Stimulated activated CD8-positive, alpha-beta memory T cell treated with anti-CD3 and anti-CD28 coated beads, Interleukin-4, amount 100 ng/mL, for 1 hour (primary cell): ENCODE measurements at places on chromosomes 2 and 18.

DNA sequence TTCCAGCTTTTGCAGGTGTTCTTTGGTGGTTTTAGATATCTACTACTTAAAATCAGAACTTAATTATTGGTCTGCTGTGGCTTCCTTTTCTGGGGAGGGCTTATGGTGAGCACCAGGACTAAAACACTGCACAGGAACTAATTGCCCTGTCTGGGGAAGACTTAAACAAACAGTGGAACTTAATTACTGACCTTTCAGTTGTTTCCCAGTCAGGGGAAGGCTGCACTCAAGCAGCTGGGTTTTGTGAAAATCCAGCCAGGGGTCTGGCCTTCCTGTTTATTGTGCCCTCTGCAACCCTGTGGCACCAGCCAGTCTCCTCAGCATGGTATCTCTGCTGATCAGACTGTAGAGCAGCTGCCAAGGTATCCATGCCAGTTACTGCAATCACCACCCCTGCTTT is 398.2 kb downstream of the ADCYAP1 start:
- DNase-seq, result no peak

DNA sequence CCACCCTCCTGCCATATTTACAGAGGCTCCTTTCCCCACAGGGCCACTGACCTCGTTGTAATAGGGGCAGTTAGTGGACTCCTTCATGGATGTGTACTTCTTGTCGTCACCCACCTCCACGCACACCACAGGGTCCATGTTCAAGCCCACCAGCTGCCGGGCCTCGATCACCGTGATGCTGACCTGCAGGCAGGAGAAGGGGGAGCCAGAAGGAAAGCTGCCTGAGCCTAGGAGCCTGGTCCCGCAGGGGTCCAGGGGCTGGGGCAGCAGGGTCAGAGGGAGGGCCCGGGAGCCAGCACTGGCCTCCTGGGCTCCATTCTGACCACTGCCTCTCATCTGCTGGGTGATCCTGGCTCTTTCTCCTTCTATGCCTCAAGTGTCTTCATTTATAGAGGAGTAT is 17.0 kb upstream of the OTOF start:
- no peak for DNase-seq

DNA sequence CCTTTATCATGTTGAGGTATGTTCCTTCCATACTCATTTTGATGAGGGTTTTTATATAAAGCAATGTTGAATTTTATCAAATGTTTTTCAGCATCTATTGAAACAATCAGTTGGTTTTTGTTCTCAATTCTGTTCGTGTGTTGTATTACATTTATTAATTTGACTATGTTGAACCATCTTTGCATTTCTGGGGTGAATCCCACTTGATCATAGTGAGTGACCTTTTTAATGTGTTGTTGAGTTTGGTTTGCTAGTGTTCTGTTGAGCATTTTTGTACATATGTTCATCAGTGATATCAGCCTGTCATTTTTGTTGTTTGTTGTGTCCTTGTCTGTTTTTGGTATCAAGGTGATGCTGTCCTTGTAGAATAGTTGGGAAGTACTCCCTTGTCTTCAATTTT is 110.9 kb downstream of the MYO3B start:
- DNase-seq, result no peak

DNA sequence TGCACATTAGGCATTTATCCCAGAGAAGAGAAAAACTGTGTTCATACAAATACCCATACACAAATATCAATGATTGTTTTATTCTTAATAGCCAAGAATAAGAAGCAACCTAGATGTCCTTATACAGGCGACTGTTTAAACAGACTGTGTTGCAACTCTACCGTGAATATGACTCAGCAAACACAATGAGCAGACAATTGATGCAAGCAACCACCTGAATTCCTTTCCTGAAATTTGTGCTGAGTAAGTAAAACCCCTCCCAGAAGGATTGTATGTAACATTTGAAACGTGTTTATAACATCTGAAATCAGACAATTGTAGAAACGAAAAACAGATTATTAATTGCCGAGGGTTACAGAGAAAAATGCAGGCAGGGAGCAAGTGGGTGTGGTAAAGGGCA is 621.9 kb upstream of the SOX11 start:
- DNase-seq, result no peak
